Large intestine (tissue), 12 donors: ENCODE measurements at places on chromosomes 11 and 22. TPM values are rescaled to one million over a fixed set of nuclear protein-coding genes. Genes with fewer than 3 reads are reported as not detected.

- no peak for DNase-seq
Measured at GRCh38 chr11:1532606-1533341, 39.3 kb downstream of the DUSP8 start.

GRCh38 chr22:22515890-22516289 lies 4.2 kb downstream of the ZNF280A start:
- no peak for DNase-seq

GRCh38 chr11:60777572-60777971 lies 7.6 kb upstream of the MS4A10 start:
- DNase-seq, result no peak

GRCh38 chr22:25701056-25701780 lies 40.8 kb upstream of the MYO18B start:
- DNase-seq, result no peak

- no peak for DNase-seq
Measured at GRCh38 chr11:7444091-7444981, 41.0 kb upstream of the OLFML1 start.

DNA sequence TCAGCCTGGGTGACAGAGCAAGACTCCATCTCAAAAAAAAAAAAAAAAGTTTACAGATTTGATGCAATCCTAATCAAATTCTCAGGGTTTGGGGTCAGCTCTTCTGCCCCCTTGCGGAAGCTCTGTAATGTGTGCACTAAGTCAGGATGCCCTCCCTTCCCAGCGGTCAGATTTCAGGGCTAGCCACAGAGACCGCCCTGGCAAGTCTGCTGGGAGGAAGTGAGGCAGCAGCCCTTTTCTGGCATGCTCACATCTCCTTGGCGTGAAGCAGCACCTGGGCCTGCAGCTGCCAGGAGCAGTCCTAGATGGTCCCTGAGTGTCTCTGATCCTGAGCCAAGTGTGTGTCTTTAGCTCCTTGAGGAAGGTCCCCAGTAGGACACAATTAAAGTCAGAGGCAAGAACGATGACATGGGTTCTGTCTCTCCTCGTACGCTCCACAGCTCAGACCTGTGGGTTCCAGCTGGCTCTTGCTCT lies 10.9 kb upstream of the APOBEC3C start:
- DNase-seq, result peak; percentile 56

- peak; percentile 83 for DNase-seq
Measured at GRCh38 chr22:42994917-42995562, 19.9 kb downstream of the PACSIN2 start.

The KIF18A gene
- 5.2 TPM for polyA plus RNA-seq

The VPS37C gene
- polyA plus RNA-seq, result 32.0 TPM

GRCh38 chr22:40610329-40610850 lies 26.1 kb downstream of the MRTFA start:
- no peak for DNase-seq

- no peak for DNase-seq
Measured at GRCh38 chr22:47589271-47590250, 827.1 kb downstream of the TBC1D22A start.
